ENCODE measurements at places on chromosomes 16 and 17. TPM values are rescaled to one million over a fixed set of nuclear protein-coding genes. Genes with fewer than 3 reads are reported as not detected.

KCNJ2 gene
- total RNA-seq, result not detected

MYL11 gene
- not detected for total RNA-seq

ZG16 gene
- not detected for total RNA-seq

GTF3C1 gene
- 92.3 TPM for total RNA-seq

ACSM3 gene
- total RNA-seq, result 1.7 TPM

CMTM1 gene
- total RNA-seq, result 7.8 TPM

STH gene
- not detected for total RNA-seq

BAIAP3 gene
- 0.42 TPM for total RNA-seq

ATP1B2 gene
- 3.0 TPM for total RNA-seq

EFNB3 gene
- 12.7 TPM for total RNA-seq

BEAN1 gene
- 0.97 TPM for total RNA-seq

ADAMTS18 gene
- total RNA-seq, result not detected

DNA sequence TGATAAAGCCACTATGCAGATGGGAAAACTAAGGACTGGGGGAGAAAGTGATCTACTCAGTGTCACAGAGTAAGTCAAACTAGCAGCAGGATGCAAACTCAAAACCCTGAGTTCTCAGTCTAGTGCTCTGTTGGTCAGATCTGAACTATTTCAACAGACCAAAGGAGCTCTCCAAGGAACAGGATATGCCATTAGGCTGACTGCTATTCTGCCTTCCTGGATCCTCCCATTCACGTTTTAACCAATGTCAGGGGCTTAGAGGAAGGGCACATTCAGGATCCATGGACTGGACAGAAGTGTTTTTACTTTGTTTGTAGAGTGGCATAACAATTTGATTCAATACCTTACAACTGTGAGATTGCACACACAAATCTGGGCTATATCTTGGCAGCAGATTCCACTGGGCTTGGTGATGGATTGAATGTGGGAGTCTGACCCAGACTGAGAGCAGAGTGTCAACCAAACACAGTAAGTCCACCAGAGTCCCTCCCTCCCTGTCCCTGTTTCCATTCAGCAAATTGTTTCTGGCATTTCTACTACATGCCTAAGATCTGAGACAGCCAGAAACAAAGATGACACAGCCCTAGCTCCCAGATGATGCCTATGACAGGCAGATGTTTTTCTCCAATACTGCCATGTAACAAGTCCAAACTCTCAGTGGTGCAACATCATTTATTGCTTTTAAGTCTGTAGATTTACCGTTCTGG, 337.8 kb upstream of the CDH5 start:
- DNase-seq, result no peak

DNA sequence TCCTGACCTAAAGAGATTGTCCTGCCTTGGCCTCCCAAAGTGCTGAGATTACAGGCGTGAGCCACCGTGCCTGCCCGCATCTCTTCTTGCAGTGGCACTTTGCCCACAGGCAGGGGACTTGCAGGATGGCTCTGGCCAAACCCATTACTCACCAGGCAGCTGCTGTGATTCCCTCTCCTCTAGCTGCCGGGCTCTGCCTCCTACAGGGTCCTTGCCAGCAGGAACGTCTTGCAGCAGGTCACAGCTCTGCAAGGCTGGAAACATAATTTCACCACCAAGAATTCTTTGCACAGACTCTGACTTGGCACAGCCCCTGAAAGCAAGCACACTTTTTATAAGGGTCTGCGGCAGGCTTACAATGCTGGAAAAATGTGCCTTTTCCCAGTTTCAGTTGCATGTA, 20.3 kb downstream of the COX4I1 start:
- DNase-seq, result no peak

GRCh38 chr17:76935331-76935730, 67.1 kb downstream of the MGAT5B start:
- DNase-seq, result no peak

GRCh38 chr16:59886021-59886420, 1151.9 kb upstream of the GOT2 start:
- no peak for DNase-seq

- DNase-seq, result no peak
Measured at GRCh38 chr16:86026171-86026910, 127.4 kb downstream of the IRF8 start.

GRCh38 chr17:9571201-9571600, 4.4 kb downstream of the STX8 start:
- DNase-seq, result no peak

DNA sequence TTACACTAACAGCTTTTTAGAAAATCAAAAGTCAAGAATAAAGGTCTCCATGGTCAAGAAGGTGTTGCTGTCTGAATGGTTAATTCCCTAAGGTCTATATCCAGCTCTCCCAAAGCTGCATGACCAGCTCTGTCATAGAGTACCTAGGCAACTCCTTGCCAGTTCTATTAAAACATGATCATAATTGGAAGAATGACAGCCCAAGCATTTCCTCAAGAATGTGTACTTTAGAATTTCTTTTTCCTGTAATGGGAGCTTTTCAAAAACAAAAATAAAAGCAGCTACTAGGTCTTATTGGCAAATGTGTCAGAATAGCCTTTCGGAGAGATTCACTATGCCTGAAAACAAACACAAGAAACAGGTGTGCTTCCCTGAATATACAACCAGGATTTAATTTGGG, 7.9 kb downstream of the SPOP start:
- DNase-seq, result no peak

DNA sequence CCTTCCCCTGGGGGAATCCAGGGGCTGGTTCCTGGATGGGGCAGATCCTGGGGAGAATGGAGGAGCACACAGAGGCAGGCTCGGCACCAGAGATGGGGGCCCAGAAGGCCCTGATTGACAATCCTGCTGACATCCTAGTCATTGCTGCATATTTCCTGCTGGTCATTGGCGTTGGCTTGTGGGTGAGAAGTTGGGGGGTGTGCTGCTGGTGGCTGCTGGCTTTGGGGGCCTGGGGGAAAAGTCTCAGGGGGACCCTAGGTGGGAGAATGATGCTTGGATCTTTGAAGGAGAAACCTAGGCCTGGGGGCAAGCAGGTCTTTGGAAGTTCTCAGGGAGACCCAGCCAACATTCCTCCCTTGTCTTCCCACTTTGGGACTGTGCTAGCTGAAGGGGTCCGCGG, at the start of gene SLC5A2:
SLC5A2 (plus strand) TSS at position 43 of the 400 bp plus-strand sequence; CDS start at position 57, 14 bp downstream.
- DNase-seq, result no peak

- no peak for DNase-seq
Measured at GRCh38 chr17:36944553-36944952, 4.2 kb upstream of the AATF start.

- DNase-seq, result no peak
Measured at GRCh38 chr17:45290269-45290765, 26.5 kb downstream of the MAP3K14 start.

DNA sequence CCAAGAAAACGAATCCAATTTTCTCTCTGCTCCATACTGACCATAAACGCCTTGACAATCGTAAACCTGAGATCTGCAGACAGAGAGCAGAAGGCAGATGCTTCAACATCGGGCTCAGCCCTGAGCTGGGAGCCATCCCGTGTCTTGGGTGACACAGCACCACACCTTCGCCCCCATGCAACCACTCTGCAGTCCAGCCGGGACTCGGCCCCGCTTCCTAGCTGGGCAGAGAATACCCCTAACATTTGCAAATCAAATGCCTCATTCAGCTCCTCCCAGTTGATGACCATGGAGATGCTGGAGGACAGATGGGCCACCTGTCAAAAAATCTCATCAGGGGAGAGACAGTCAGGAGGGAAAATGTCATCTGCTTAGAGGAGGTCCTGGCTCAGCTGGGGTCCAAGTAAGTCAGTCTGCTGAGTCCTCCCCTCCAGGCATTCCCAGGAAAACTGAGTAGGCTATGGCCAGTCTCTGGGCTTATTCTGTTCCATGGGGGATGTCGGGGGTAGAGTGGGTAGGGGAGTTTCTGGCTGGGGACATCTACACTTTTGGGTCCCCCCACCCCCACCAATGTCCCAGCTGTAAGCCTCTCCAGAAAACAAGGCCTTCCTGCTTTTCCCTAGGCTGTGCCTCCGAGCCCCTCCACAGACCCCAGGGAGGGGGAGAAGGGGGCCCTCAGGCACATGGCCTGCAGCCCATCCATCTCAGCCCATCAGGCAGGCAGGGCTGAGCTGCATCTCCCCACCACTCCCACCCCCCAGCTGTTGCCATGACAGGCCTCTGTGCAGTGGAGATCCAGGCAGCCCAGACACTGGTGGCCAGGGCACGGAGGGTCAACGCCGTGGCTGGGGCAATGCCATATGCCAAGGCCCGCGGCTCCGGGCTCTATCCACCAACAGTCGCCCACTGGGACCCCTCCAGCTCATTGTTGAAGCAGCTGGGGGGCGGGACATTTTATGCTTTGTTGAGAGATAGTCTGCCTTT, 158.6 kb downstream of the AXIN2 start:
- DNase-seq, result no peak

GRCh38 chr17:75361344-75361743, 44.1 kb downstream of the GRB2 start:
- no peak for DNase-seq

DNA sequence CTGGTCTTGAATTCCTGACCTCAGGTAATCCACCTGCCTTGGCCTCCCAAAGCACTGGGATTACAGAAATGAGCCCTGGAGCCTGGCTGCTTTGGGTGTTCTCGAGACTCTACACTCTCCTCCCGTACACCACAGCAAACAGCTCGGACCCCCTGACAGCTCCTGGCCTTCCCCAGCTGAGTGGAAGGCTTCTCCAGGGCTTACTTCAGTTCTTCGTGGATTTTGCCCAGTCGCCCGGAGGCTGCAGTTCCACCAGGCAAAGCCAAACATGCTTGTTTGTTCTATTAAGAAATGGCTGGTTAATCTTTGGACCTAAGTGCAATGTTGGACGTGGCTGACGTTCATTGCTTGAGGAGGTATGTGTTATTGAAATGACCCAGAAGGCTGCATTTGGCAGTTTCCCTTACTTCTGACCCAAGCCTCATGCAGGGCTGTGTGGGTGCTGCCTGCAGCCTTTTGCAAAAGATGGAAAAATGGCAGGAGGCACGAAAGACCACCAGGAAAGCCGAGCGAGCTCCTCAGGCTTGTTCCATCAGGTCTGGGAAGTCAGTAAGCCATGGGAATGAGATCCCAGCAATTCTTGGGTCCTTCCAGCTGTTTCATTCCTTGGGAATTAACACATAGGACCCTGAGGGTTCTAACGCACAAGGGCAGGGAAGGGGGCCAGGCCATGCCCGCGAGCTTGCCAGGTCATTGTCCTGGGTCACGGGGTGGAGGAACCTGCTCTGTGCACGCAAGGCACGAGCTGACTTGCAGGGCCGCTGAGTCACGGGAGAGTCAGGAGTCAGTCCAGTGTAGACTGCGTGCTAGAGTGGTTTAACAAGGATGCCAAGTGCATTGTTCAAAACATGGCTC, 23.9 kb upstream of the KLHDC4 start:
- DNase-seq, result no peak

GRCh38 chr17:47686664-47687327, 7.2 kb upstream of the TBKBP1 start:
- no peak for DNase-seq

GRCh38 chr17:41528959-41529353, 848 bp upstream of the KRT19 start:
- no peak for DNase-seq

- DNase-seq, result no peak
Measured at GRCh38 chr17:68298601-68299000, 7.3 kb downstream of the ARSG start.

DNA sequence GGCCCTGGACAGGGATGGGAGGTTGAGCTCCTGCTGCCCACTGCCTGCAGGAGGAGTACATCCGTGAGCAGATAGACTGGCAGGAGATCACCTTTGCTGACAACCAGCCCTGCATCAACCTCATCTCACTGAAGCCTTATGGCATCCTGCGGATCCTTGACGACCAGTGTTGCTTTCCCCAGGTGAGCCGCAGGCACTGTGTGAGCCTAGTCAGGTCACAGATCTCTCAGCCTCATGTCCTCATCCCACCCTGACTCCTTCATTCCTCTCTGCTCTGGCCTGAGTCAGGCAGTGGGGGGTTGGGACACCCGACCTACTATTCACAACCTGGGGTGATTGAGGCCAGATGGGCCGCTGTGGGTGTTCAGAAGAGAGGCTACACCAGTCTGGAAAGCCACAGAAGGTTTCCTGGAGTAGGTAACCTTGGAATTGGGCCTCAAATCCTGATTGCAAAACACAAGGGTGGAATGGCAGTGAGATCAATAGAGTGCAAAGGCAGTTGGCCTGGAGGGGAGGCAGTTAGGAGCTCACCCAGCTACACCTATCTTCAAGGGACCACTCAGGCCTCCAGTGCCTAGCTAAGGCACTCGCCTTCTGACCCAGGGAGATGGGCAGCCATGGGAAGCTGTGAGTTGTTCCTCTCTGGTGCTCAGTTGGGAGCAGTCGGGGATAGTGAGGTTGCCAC, 29.7 kb downstream of the MYO15A start:
- DNase-seq, result no peak

DNA sequence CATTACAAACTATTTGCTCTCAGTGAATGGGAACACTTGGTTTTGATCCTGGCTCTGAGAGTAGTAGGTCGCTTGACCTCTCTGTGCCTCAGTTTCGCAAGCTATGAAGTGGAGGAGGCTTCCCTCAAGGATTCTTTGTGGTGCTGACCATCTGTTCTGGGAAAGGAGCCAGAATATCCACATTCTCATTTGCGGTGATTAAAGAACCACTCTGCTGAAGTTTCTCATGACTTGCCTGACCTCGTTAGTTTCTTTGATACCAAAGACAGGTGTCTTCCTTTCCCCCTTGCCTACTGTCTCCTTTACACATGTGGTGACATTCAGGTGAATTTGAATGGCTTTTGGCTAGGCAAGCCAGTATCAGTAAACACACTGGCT, 116.0 kb downstream of the SNX29 start:
- DNase-seq, result no peak

Measured in osteocyte (in vitro differentiated cells).